NCI-H187 treated with DMSO at 0.1 percent for 48 hours (cell line): ENCODE measurements at places on chromosomes 12 and 14.

DNA sequence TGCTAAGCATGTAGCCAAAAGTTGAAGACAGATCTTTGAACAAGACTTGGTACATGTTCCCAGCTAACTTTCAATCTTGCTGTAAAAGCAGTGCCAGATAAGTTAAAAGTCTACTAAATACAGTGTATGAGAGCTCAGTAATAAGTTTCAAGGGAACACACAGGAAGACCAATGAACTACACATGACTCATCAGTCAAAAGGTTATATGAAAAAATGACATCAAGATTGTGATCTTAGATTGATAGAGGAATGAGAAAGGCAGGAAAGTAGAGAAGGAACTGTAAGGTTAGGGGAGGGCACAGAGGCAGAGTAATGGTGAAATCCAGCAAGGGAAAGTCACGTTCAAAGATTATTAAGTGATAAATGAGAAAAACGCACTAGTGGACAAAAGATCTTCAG, 249.9 kb upstream of the FLRT2 start:
- DNase-seq, result no peak

DNA sequence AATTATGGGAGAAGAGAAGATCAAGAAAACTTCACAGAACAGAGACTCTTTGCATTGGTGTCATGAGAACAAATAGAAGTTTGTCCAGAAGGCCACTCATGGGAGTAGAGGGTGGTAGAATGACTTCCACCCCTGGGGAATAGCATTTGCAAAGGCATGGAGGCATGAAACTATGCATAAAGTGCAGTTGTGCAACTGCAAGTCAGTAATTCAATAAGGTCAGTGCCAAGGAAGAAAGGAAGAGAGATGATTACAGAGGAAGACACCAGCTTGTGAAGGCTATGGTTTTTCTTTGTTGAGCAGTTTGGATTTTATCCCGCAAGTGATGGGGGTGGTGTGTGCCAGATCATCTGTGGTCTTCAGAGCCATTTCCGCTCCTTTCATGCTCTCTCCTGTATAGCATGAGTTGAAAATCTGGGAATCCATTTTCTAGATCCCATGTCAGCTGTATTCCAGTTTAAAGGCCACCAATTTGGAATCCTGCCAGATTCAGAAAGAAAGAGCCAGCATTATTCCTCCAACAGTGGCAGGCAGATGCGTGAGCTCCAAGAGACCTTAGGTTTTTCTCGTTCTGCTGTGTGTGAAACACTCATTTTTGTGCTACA, 67.6 kb upstream of the GRIN2B start:
- DNase-seq, result no peak

- DNase-seq, result no peak
Measured at GRCh38 chr12:51901121-51901817, 6.0 kb upstream of the ACVRL1 start.

GRCh38 chr12:124392667-124393413, 97.9 kb downstream of the RFLNA start:
- no peak for DNase-seq

DNA sequence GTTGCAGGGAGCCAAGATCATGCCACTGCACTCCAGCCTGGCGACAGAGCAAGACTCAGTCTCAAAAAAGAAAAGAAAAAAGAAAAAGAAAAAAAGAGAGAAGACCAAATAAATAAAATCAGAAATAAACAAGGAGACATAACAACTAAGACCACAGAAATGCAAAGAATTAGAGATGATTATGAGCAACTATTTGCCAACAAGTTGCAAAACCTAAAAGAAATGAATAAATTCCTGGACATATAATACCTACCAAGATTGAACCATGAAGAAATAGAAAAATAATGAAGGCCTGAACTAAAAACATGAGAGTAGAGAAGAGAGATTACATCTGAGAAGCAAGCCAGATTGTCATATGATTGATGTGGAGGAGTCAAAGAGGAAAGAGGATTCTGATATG, 17.6 kb upstream of the EPS8 start:
- no peak for DNase-seq

GRCh38 chr12:31366104-31366621, 40.2 kb upstream of the SINHCAF start:
- no peak for DNase-seq

DNA sequence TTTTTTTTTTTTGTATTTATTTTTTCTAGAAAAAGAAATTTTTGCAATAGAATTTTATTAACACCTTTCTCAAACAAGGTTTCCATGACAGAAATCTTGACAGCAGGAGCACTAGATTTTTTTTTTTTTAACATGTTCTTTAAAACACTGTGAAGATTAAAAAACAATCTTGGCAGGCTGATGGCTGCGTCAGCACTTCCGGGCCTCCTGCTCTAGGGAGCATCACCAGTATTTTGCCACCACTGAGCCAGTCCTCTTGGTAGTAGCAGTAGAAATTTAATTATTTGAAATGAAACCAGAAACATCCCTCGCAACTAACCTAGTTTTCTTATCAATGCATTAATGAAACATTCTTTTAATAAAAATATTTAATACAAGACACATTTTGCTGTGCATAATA, 99.6 kb downstream of the APAF1 start:
- DNase-seq, result no peak

- DNase-seq, result no peak
Measured at GRCh38 chr12:62785941-62786559, 148.9 kb downstream of the PPM1H start.

DNA sequence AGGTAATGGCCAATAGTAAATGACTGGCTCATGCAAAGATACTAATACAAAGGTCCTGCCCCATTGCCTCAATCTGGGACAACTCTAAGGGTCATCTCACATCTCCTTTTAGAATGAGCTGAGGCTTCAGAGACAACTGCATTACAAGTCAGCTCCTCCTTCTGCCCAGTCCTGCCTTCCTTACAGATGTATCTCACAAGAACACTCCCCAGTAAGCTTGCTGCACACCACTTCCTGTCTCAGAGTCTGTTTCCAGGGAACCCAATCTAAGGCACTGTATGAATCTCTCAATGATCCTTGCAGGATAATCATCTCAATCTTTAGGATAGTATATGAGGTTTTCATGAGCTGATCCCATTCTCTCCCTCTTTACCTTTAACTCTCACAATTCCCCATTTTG, 57.8 kb upstream of the ZDHHC17 start:
- DNase-seq, result no peak

- no peak for DNase-seq
Measured at GRCh38 chr12:17159506-17160300, 553.7 kb upstream of the LMO3 start.

DNA sequence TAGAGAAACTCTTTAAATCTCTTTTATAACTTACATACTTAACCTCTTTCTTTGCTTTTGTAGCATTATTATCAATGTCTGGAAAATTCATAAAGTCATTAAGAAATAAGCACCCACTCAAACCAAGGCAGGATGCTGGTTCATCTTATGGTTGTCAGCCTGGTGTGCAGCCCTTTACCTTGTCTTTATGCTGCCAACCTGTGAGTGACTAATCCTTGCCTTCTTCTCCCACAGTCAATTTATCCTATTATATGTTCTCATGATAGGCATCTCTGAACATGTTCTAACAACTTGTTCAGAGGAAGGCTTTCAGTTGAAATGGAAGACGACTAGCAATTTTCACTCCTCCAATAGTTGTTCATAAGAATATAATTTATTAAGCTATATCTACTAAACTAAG, 186.9 kb upstream of the CAND1 start:
- no peak for DNase-seq

DNA sequence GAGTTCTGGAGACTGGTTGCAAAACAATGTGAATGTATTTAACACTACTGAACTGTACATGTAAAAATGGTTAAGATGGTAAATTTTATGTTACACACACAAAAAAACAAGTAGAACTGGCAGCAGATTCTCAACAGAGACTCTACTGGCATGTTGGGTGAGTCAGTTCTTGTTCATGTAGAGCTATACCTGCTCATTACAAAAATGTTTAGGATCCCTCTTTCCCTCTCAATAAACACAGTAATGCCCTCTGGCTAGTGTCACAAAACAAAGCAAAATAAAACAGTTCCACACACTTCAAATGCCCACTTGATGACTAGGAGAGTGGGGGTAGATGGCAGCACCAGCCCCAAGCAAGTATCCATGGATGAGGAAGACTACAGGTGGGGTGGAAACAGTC, 13.7 kb upstream of the ZNF740 start:
- no peak for DNase-seq

DNA sequence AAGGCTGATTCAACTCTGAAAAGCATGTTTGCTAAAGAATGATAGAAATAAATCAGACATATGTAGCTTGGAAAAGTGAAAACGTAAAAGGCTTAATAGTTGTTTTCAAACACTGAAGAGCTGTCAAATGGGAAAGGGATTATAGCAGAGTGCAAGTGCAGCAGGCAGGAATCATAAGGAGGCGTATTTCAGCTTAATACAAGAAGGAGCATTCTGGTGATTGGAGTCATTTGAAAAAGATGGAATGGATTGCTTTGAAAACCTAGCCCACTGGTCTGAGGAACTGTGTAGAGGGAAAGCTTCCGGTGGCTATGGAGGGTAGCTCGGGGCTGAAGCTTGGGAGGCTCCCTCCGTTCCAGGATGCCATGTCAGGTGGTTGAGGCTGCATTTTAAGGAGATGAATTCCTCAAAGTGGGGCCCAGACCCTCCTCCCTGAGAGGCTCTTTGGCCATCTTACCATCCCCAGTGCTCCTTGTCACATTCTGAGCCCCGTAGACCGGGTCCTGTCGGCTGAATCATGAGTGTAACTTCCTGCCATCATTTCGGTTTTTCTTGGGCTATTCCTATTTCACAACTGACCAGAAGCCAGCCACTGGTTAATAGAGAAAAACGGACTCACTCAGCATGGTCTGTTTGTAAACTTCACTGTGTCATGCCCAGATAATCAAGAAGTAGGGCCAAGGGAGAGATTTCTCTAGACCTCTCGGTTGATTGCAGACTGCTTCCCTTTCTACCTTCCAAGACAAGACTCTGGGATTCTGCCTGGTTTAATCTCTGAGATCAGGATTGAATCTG, 6.5 kb downstream of the WNT5B start:
- no peak for DNase-seq

- DNase-seq, result no peak
Measured at GRCh38 chr12:82937151-82937550, 250.4 kb downstream of the TMTC2 start.

GRCh38 chr14:96304956-96305355, 48.9 kb downstream of the BDKRB1 start:
- no peak for DNase-seq

- DNase-seq, result no peak
Measured at GRCh38 chr12:53160000-53160399, 20.5 kb upstream of the ZNF740 start.

- no peak for DNase-seq
Measured at GRCh38 chr14:99522457-99522891, 41.3 kb downstream of the CCNK start.

- DNase-seq, result no peak
Measured at GRCh38 chr14:67875175-67876006, 55.8 kb downstream of the RAD51B start.

DNA sequence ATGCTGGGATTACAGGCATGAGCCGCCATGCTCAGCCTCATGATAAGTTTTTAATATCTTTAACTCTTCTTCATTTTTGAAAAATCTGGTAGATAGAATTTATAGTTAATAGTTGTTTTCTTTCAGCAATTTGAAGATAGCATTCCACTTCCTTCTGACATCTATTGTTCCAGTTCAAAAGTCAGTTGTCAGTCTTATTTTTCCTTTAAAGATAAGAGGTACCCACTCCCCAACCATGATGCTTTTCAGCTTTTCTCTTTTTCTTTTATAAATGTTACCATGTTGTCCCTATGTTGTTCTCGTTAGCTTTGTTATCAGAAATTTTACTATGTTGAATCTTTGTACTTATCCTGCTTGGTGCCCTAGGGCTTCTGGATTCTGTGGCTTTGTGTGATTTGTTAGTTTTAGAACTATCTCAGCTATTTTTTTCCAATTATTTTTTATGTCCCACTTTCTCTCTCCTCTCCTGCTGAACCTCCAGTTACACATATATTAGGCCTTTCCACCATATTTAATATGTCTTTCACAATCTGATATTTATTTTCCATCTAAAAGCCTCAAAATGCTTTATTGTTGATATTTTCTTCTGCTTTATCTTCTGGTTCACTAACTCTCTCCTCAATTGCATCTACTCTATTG, 181.6 kb upstream of the FOXN3 start:
- DNase-seq, result no peak

DNA sequence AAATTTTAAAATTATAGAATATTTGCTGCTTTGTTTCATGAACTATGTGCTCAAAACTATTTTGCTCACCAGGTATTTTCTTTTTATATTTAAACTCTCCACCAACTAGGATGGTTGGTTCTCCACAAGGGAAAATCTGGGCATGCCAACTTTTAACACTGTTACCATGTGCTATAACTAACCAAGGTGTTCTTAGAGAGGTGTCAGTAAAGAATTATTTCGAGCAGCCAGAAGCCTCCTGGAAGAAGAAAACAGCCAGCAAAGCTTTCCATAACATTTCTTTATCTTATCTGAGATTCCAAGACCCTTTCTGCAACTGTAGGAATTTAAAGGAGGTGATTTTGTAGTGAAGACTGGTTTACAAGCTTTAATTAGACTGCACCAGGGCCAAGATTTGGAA, 97.3 kb downstream of the PRICKLE1 start:
- DNase-seq, result no peak

- DNase-seq, result no peak
Measured at GRCh38 chr12:42090899-42091298, 53.8 kb downstream of the GXYLT1 start.

GRCh38 chr12:42584651-42585111, 4.9 kb downstream of the PRICKLE1 start:
- no peak for DNase-seq

DNA sequence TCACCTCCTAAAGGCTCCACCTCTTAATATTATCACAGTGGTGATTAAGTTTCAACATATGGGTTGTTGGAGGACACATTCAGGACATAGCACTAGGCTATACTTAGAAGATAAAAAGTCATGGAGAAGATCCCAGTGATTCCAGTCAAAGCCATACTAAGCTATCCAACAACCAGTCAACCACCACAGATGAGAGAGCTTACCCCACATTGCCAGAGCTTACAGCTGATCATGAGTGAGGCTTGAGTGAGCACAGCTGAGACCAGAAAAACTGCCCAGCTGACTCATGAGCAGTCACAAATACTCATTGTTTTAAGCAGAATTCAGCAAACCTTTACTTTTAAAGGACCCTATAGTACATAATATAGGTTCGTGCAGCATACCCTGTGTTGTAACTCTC, 85.1 kb downstream of the DRAM1 start:
- no peak for DNase-seq

DNA sequence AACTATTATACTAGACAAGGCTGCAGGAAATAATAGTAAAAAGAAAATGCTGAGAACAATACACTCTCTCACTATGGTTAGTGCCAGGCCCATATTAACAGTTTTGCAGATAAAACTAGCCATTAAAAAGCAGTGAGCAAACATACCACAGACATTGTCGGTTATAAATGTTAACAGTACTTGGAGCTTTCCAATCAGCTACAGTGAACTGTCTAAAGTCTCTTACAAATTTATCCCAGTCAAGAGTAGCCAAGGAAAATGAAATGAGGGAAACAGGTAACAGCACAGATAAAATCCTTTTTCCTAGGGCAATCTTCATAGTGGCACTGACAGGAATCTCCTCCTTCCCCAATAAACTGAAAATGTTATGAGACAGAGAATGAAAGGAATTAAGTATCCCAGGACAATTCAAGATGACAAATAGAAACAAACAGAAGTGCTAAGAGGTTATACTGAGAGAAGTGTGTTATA, 30.8 kb downstream of the PAWR start:
- no peak for DNase-seq
